Right forelimb (tissue), 1 donor: ENCODE measurements at places on chromosomes 11 and 22.

DNA sequence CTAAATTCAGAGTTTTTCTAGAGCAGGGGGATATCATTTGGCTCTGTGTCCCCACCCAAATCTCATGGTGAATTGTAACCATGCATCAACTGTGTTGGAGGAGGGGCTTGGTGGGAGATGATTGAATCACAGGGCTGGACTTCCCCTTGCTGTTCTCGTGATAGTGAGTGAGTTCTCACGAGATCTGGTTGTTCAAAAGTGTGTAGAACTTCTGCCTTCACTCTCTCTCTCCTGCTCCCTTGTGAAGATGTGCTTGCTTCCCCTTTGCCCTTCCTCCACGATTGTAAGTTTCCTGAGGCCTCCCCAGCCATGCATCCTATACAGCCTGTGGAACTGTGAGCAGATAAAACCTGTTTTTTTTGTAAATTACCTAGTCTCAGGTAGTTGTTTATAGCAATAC, 22.0 kb upstream of the FBLN1 start:
- no peak for DNase-seq

GRCh38 chr11:132960273-132961078, 571.8 kb downstream of the OPCML start:
- no peak for DNase-seq

DNA sequence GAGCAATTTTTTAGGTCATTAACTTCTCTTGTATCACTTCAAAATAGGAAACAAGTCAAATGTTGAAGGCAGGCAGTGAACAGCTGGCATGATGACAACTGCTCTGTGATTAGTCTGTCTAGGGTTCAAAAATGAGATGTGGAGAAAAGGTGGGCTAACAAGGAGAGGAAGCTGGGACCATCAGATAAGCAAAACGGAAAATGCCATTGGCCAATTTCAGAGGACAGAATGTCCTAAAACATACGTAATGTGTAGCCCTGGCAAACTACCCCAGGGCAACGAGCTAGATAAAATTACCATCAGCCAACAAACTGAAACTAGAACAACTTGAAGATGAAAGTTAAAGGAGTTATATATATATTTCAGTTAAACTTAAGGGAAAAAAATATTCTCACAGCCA, 93.2 kb downstream of the RELT start:
- DNase-seq, result no peak

- no peak for DNase-seq
Measured at GRCh38 chr11:30107899-30108298, 91.1 kb upstream of the KCNA4 start.

DNA sequence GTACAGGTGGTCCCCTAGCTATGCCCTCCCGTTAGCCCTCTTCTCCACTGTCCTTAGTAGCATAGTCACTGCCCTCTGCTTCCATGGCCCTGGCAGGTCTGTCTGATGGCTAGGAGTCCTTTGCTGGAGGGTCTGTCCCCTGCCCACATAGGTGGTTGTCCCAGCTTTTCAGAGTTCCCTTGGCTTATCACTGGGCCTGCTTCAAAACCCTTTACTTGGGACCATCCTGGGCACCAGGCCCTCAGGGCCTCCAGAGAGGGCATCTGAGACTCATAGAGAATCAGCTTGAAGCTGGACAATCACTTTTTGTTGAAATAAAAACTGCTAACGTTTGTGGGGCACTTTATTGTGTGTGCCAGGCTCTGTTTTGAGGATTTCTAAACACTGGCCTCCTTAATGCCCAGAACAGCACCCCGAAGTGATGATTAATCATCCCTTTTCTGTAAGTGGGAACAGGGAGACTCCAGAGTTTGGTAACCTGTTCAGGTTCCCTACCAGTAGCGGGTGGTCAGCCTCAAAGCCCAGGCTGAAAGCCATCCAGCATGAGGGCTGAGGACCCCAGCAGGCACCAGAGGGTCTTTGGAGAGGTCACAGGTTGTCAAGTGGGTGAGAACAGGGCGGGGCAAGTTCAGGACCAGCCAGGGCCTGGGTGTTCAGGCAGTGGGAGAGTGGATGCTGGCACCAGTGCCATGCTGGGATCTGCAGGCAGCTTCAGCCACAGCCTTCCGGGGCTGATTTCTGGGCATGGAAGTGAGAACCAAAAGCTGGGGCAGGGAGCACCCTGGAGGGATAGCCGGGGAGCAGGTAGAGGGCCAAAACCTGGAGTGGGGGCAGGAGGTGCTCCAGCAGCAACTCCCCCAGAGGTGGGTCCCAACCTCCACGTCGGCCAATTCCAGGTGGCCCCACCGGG, 495 bp upstream of the KCNK4 start:
- no peak for DNase-seq

GRCh38 chr11:64542172-64543125, 48.6 kb upstream of the SLC22A12 start:
- DNase-seq, result no peak

DNA sequence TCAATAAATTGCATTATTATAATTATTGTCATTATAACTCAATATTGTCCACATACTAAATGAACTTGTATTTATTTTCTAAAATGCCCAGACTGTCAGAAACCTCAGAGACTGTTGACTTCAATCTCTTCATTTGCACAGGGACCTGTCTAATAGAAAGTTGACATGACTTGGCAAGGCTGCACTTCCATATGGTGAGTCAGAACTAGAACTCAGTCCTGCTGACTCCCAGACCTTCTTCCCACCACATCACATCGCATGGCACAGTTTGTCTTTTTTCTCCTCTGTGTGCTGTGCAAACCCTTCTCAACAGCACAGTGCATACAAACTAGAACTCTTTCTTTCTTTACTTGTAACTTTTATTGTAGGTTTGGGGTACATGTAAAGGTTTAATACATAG, 215.1 kb upstream of the BLID start:
- no peak for DNase-seq

- DNase-seq, result no peak
Measured at GRCh38 chr11:57214098-57214417, 23.0 kb downstream of the APLNR start.

- no peak for DNase-seq
Measured at GRCh38 chr22:25736378-25737011, 5.5 kb upstream of the MYO18B start.

DNA sequence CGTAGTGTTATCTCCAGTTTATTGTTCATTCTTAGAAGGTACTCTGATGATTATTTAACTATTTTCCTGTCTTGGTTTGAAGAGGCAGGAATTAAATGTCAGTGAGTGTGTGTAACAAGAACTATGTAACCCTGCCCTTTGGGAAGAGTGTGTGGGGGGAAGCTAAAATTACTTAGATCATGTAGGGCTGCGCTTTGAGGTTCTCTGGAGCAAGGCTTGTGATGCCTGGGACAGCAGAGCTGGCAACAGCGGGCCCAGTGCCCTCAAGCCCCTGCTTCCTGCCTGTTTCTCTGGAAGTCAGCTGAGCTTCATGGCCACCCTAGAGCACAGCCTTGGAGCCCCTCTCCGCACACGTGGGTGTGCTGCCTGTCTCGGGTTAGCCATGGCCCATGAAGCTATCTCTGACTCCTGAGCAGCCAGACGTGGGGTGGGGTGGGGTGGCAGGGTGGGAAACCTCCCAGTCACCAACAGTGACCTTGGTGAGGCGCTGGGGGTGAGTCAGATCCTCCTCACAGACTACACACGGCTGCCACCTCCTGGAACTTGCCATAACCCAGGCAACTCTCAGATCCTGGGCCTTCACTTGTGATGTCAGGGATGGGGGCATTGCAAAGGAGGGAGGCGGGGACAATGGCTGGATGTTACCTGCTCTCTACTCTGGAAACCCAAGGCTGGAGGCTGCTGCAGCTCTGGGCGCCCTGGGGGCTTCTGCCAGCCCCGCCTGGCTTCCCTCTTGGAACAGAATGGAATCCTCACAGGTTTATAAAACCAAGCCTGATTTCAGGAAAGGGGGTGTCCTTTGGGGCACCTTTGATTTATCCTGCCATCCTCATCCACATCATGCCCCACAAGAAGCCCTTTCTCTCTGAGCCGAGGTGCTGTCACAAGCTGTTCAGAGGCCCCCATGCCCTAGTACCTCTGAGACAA, 88.6 kb downstream of the SNX19 start:
- DNase-seq, result peak; percentile 78

DNA sequence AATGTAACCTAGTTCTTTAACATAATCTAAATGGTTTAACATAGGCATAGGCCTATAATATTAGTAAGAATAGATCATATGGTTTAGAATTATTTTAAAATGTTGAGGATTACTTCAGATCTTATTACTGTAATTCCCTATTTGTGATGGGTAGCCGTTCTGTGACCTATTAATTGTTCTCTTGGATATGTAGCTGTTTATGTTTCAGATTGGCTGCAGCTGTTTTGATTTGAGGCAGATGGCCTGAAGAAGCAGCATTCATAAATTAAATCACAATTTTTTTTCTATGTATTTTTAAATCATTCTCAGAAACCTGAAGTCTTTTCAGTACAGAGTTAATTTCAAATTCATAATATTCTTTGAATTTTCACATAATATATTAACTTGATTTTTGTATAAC, 104.5 kb downstream of the PDE3B start:
- DNase-seq, result no peak

GRCh38 chr11:33829430-33830141, 55.3 kb upstream of the FBXO3 start:
- peak; percentile 73 for DNase-seq

GRCh38 chr22:30649430-30650007, 13.9 kb downstream of the SLC35E4 start:
- DNase-seq, result no peak

DNA sequence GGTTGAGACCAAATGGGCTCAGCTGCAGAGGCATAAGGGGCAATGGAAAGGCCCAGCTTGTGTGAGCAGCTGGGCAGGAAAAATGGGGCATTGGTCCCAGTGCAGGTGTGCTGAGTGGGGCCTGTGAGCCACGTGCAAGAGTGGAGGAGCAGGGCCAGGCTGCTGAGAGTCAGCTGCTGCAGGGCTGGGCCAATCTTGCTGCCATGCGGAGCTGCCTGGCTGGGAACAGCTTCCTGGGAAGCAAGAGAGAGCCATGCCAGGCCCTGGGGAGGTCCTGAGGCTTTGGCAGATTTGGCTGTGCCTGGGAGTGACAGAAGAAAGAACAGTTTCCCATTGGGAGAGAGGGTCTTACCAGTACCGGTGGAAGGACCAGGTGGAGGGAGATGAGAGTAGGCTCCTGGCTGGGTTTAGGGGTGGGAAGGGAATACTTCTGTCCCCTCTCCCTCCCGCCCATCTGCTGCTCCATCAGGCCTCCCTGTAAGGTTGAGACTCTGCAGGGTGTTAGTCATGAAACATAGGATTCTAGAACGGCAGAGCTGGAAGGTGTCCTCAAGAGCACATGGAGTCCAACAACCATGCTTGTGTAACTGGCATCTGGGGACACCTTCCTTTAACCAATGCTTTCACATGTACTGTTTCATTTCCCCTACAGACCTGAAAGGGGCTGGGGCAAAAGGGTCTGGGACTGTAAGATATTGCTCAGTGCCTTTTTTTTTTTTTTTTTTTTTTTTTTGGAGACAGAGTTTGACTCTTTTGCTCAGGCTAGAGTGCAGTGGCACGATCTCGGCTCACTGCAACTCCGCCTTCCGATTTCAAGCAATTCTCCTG, 10.4 kb downstream of the SEPTIN3 start:
- no peak for DNase-seq

- DNase-seq, result no peak
Measured at GRCh38 chr22:41873391-41873790, 40.5 kb downstream of the SREBF2 start.

DNA sequence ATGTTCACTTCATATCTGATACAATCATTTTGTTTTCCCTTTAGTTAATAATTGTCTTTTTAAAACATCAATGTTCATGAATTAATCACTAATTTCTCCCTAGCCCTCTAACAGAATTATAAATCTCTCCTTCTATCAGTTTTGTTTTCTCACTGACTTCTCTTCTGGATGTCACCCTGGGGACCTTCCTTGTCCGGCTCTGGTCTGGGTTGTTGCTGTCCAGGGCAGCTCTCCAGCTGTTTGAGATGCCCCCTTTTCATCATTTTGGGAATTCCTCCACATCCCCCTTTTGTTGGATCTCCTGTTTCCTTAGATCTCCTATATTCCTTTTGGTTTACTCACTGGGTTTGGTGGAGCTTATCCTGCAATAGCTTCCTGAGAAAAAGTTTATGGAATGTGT, 35.6 kb upstream of the PSMA1 start:
- DNase-seq, result no peak

GRCh38 chr11:92253945-92254344, 29.3 kb downstream of the FAT3 start:
- no peak for DNase-seq

DNA sequence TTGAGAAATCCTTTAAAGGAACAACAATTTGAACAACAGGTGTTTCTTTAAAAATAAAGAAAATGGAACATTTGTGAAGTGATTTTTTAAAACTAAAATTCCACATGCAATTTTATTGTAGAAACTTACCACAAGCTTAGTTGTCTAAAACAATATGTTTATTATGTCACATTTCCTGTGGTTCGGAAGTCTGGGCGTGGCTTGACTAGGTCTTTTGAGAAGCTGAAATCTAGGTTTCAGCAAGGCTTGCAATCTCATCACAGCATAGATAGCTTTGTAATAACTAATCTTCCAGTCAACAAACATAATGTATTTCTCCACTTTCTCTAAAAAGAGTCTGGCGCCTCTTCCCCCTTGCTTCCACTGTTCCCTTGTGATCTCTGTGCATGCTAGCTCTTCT, 27.0 kb downstream of the MS4A6A start:
- DNase-seq, result no peak

DNA sequence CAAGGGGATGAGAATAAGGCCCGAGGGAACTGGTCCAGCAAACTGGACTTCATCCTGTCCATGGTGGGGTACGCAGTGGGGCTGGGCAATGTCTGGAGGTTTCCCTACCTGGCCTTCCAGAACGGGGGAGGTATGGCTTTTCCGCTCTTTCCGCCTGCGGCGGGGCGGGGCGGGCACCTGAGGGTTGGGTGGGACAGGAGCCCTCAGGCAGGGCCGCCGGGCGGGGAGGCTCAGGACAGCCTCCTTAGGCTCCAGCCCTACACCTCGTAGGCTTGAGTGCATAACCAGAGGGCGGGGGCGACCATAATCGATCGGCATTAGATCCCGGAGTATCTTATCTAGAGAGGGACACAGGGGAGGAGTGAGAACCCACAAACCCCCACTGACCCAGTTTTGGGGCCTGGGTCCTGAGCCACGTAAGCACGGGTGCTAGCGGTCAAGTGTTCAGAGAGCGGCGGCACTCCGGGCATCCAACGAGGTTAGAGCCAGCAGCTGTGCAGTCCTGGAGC, 4.9 kb downstream of the SLC6A5 start:
- no peak for DNase-seq

DNA sequence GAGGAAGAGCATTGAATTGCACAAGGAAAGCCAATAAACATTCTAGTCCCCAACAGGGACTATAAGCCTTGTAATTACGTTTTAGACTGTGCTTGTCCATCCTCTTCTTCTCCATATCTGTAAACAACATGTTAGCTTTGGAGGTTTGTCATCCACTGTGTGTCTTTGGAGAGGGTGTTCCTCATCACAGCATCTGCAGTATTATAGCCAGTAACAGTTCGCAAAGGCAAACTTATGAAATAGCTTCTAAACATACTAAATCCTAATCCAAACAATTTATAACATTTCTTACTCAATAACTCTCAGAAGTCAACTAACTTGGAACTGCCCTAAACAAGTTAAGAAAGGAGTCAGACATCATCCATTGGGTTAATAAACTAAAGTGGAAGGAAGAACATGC, 10.3 kb upstream of the BDNF start:
- DNase-seq, result no peak

- peak; percentile 20 for DNase-seq
Measured at GRCh38 chr11:71171576-71171975, 80.8 kb downstream of the SHANK2 start.
